ENCODE measurements at places on chromosomes 1 and 21. TPM values are rescaled to one million over a fixed set of nuclear protein-coding genes. Genes with fewer than 3 reads are reported as not detected.

DNA sequence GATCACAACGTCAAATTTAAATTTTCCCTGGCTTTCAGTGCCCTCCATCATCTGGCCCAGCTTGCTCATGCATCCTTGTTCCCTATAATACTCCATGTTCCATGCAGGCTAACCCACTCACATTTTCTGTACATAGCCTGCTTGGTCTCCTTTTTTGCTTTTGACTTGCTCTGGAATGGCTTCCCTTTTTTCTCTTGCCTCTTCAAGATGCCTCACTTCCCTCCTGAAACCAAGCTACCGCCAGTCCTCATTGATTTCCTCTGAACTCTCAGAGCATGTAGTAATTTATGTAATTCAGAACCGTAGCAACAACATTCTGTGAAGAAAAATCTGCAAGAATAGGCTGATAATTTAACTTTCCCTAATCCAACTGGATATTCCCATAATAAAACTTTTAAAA, 10.3 kb downstream of the CAP1 start:
- no peak overlapping the region for H3K27ac ChIP-seq
- H3K36me3 ChIP-seq: no peaks in the 10 kb centered on the region
- no peaks in the 10 kb centered on the region for H3K27me3 ChIP-seq
- peaks cover 22% of the 10 kb centered on the region for H3K4me1 ChIP-seq

GRCh38 chr1:8147956-8148355, 121.8 kb upstream of the ERRFI1 start:
- H3K27me3 ChIP-seq: no peaks in the 10 kb centered on the region
- H3K36me3 ChIP-seq: no peaks in the 10 kb centered on the region
- H3K4me3 ChIP-seq: no peak overlapping the region

- H3K4me3 ChIP-seq: no peak overlapping the region
- H3K4me1 ChIP-seq: peaks cover 3% of the 10 kb centered on the region
- peaks cover 20% of the 10 kb centered on the region for H3K27me3 ChIP-seq
Measured at GRCh38 chr21:45560106-45561021, 18.1 kb upstream of the SLC19A1 start.

RBM11 gene
- not detected for total RNA-seq

TNFSF4 gene
- total RNA-seq: 0.23 TPM

ADCY10 gene
- 0.07 TPM for total RNA-seq
